Activated naive CD8-positive, alpha-beta T cell treated with anti-CD3 and anti-CD28 coated beads for 36 hours (primary cell): ENCODE measurements at places on chromosomes 5 and 9.

- DNase-seq: no peak
These were observed 251.2 kb downstream of the CHSY3 start for GRCh38 chr5:130155345-130156011.

DNA sequence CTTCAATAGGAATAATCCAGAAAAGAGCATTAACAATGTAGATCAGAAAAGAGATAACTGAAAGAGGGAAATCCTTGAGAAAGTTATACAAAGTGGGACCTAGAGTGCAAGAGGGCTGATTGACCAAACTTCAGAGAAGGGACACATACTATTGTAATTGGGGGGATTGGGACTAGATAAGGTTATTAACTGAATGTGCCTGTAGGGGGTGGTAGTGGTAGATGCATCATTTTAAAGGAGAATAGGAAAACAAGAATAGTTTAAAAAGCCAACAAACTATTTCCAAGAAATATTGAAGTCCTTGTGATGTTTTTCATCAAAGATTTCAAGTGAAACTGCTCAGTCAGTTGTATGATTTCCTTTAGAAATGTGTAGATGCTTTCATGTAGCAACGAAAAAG lies 468.5 kb downstream of the TAF11L14 start:
- DNase-seq: no peak

DNA sequence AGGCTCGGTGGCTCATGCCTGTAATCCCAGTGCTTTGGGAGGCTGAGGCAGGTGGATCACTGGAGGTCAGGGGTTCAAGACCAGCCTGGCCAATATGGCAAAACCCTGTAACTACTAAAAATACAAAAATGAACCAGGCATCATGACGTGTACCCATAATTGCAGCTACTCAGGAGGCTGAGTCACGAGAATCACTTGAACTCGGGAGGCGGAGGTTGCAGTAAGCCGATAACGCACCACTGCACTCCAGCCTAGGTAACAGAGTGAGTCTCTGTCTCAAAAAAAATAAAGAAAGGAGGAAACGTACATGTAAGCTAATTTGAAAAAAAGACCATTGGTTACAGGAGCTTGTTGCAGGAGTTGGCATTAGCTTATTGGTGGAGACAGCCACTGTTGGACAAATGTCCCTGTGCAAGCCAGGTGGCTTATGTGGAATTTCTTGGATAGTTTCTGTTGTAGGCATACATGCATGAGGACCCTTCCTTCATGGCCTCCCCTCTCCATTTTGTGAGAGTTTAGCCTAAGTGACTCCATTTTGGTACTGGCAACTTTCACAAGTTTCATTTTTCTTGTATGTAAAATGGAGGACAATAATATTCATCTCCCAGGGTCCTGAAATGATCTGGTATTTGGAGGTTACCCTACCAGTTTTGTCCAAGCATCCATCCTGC lies 16.8 kb upstream of the RAB14 start:
- no peak for DNase-seq

GRCh38 chr9:131854896-131855613 lies 115.2 kb upstream of the RAPGEF1 start:
- no peak for DNase-seq

DNA sequence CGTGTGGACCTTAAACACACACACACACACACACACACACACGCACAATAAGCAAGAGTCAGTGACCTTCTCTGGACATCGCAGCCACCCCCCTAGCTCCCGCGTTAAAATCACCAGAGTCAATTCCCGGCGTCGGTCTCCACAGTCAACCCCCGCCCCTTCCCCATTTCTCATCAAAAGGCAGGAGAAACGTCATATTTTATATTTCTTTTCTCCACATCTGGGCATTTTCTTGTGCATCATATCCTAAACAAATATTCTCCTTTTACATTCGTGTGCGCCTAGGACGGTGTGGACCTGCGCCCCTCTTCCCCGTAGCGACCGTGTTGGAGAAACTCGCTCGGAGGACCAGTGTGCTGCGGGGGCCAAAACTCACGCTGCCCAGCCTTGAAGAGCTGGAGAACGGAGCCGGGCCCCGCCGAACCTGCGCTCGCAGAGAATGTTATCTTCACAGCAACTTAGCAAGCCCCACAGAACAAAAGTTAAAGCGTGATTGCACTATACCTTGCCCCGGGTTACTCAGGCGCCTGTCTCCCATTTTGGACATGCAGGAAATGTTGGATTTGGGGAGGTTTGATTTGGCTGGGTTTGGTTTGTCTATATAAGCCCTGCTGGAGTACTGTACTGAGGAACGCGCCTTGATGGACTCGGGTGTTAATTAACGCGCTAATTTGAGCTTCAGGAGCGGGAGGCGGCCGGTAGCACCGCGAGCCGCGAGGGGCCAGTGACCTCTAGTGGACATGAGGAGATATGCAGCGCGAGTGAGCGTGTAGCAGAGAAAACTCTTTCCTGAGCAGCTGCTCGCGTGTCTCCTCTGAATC lies 192.4 kb downstream of the MEF2C start:
- peak; percentile 69 for DNase-seq

DNA sequence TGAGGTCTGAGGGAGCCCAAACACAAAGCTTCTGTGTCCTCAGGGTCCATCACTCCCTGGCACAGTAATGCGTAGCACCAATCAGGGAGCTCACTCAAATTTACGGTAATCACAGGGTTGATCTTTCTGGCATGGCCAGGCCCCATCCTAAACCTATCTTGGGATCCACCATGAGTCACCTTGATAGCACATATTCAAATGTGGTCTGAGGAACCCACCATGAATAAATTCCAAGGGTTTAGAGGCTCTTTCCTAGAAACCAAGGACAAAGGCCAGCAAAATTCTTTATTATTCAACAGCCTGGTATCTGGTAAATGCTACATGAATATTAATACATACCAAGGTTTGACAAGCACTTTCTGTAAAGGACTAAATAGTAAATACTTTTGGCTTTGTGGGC lies 254.5 kb downstream of the TLR4 start:
- DNase-seq: no peak

DNA sequence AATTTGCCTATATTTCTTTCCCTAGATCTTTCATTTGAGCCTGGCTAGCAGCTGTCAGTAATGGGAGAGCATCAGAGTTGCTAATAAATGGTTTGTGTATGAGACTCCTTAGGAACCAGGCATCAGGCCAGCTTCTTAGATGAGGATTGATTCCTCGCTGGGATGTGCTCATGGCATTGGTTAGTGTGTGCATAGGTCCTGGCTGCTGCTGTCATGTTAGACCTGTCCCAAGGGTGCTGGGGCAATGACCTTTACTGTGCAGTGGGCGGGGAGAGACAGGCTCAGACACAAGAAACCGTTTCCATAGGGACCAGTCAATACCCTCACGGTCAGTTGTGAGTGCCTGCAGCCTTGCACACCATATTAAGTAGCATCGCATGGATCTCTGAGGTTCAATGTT lies 112.3 kb upstream of the NR3C1 start:
- DNase-seq: no peak

DNA sequence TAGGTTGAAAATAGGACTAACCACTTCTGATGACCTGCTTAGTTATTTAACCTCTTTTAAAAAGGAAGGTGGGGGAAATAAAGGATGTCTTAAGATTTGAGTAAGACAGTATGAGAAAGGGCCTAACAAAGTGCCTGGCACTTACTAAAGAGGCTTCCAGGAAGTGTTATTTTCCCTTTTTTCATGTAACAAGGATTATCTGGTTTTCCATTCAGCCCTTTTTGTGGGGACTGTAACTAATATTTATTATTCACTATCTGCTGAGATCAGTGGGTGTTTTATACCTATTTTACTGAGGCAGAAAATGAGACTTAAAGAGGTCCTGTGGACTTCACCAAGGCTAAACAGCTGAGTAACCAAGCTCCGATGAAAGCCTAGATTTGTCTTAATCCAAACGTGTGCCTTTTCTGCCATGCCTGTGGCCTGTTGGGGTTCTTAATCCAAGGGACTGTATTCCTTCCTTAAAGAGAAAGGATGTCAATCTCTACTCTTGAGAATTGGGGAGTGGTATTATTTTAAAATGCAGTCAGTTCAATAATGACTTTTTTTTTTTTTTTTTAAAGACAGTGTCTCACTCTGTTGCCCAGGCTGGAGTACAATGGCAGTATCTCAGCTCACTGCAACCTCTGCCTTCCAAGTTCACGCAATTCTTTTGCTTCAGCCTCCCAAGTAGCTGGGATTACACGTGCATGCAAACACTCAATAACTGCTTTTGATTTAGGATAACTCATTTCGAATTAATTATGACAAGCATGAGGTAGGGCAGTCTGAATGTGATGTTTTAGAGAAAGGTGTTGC lies 6.5 kb downstream of the JMY start:
- DNase-seq: no peak

DNA sequence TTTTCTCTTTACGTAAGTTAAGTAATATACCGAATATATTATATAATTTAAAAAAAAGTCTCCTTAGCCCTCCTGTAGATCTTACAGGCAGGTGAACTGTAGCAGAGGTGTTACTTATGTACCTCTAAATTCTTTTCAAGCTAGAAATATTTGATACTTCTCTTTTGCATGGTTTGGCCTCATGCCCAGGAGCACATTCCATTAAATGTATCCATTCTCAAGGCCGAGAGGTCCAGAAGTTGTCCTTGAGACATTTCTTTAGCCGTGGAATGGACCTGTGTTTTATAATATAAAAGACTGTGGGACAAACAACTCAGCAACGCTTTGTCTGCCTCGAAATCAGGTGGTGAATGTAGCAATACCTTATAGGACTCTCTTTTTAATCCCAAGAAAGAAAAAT lies 184.5 kb downstream of the TRIO start:
- DNase-seq: no peak

DNA sequence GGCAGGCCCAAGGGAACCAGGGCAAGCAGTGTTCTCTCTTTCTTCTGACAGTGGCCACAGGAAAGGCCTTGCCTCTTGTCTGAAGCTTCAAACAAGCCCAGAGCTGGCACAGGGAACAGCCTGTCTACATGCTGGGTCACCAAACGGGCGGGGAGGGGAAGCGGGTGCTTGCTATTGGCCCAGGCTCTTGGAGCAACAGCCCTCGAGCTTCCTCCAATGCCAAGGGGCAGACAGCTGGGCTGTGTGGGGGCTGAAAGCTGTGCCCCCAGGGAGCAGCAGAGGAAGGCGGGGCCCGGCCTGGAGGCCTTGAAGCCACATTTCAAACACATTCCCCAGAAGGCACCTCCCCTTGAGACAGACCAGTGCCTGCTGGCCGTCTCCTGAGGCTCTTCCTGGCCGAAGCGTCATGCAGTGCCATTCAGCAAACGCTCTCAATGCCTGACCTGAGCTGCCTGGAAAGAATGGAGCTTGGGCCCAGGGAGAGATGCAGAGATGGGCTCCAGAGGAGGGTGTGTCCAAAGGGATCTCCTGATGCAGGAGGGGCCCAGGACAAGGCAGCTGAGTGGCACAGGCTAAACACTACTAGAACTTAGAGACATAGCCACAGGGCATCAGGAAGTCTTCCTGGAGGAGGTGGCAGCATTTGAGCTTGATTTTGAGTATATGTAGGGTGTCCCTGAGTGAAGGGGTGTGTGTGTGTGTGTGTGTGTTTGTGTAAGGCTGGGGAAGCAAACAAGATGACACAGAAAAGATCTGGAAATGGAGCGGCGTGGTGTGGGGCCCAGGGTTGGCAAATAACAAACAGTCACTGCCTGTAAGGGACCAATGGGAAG lies 2.5 kb downstream of the FIBCD1 start:
- no peak for DNase-seq

- DNase-seq: no peak
These were observed 279.4 kb downstream of the CDH10 start for GRCh38 chr5:24365406-24365805.

DNA sequence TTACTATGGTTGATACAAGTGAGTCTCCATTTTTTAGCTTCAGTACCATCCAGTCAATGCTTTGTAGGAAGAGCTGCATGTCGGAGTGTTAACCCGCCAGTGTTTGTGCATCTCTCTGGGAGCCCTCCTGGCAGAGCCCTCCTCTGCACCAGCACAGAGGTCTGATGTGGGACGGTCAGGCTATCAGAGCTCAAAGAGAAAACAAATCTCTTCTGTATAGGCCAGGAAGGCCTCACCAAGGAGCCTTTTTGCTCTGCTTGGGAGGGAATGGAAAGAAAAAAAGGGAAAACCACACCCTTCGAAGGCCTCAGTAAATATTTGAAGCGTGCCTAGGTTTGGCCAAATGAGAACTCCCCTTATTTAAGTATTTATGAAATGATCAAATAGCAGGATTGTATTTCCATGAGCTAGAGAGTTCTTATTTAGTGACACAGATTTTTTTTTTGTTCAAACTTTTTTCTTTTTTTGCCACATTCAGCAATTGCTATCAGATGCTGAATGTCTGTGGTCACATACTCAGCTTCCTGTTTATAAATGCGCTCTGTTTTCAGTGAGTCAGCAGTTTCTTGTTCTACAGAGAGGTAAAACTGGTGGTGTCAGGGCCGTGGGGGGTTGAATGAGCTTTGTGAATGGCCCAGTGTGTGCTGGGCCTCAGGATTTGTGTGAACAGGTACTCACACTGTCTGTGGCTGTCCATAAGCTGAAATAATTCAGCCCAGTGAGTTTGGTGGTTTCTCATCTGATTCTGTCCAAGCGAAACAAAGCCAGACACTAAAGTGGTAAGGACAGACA lies 226.6 kb downstream of the SNX18 start:
- DNase-seq: no peak

- no peak for DNase-seq
These were observed 249.7 kb upstream of the ZNF462 start for GRCh38 chr9:106613250-106613737.

GRCh38 chr5:136423944-136424606 lies 58.7 kb upstream of the TRPC7 start:
- no peak for DNase-seq

DNA sequence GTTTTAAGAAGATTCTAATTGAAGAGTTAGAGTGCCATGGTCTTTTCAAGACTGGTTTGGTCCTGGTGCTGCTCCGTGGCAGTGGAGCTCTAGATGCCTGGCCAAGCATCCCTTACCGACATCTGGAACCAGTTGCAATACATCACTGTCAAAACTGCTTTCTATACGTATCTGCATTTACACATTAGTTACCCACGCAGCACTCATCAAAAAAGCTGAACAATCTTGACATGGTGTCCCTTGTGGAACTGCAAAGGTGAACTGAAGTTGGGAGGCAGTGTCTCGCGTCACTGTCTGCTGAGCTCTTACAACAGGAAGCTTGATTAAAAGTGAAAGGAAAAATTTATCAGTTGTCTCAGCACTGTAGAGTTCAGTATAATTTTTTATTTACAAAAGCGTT lies 82.6 kb downstream of the PBX3 start:
- DNase-seq: peak; percentile 45

DNA sequence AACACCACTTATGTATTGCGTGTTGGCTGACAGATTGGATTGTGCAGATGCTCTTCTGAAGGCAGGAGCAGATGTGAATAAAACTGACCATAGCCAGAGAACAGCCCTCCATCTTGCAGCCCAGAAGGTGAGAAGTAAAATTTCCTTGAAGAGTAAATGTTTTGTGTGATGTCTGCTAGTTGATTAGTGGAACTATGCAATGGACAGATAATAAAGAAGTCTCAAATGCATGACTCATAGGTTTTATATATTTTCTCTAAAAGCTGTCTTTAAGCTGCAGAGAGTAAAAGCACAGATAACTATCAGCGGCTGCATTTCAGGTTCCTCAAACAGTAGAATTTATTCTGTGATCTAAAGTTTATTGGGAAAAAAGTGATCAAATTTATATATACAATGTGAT lies 27.4 kb downstream of the INVS start:
- DNase-seq: no peak

- no peak for DNase-seq
These were observed 11.7 kb downstream of the B4GALT1 start for GRCh38 chr9:33155393-33155792.
